Heart right ventricle (tissue), 16 donors: ENCODE measurements at places on chromosomes 12 and 14. TPM values are rescaled to one million over a fixed set of nuclear protein-coding genes. Genes with fewer than 3 reads are reported as not detected.

The CLEC1B gene
- total RNA-seq = not detected

The TAS2R8 gene
- not detected for total RNA-seq

DNA sequence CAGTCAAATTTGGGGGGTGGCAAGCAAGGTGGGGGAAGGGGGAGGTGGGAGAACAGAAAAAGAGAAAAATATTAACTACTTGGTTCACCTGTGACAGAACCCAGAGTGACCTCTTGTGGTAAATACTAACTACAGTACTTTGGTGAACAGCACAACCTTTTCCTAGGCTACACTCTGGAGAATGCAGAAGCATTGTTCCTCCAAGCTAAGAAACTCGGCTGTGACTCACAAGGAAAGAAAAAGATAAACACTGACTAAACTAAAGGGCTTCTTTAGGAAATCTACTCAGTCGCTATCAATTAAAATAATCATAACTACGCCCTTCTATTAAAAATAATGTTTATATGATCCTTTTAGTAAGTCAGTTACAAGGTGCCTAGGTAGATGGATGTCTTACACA lies 5.4 kb downstream of the KCNH5 start:
- no peak overlapping the region for H3K27ac ChIP-seq
- no peak overlapping the region for H3K4me3 ChIP-seq
- DNase-seq = no peak
- peaks cover 50% of the 10 kb centered on the region for H3K27me3 ChIP-seq

The C1QL4 gene
- not detected for total RNA-seq

The RNASE2 gene
- 1.6 TPM for total RNA-seq
